ENCODE measurements at places on chromosomes 2 and 18.

GRCh38 chr2:15560140-15560987, 770 bp downstream of the NBAS start:
- DNase-seq: peak; percentile 56

- DNase-seq: peak; percentile 78
These were observed 2.1 kb downstream of the POMC start for GRCh38 chr2:25165992-25166875.

- DNase-seq: no peak
These were observed 844 bp upstream of the MPV17 start for GRCh38 chr2:27323596-27324285.

DNA sequence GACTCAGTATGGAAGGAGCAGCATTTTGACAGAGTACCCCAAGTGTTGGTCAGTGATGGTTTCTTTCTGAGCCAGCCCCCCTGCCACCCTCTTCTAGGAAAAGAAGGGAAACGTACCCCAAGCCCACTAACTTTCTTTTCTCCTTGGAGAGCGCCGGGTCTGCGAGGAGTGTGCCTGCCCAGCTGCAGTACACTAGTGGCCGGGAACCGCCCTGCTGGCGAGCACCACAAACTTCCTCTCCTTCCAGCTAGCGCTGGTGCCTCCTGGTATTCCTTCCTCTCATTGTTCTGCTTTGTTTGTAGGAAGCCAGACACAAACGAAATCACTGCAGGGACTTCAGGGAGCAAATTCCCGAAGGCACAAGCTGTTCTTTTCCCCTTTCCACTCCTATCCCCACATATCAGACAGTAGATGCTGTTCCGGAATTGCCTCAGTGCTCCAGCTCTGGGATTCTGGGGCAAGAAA, 1.8 kb downstream of the CCDC85A start:
- peak; percentile 54 for DNase-seq

DNA sequence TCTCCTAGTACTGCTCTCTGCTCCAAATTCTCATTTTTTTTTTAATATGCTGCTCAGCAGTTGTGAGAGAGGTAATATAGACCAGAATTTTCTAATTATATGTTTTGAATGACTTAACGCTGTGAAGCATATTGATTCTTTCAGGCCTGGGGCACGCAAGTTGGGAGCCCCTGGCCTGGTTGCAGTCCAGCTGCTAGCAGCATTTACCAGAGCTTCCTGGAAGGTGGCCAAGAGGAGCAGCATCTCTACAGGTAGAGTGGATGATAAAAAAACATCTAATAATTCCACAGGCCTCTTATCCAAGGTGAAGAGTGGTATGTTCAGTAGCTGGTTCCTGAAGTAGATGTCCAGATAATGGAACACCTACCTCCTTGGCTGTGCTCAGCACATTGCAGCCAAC, 7.3 kb upstream of the UGP2 start:
- peak; percentile 74 for DNase-seq

- DNase-seq: no peak
These were observed 13.1 kb downstream of the CROCC2 start for GRCh38 chr2:240919161-240919781.

- DNase-seq: no peak
These were observed 36.6 kb upstream of the METAP1D start for GRCh38 chr2:171963198-171963597.

GRCh38 chr2:145108959-145109710, 589.2 kb upstream of the ZEB2 start:
- no peak for DNase-seq

- no peak for DNase-seq
These were observed 163.8 kb downstream of the WDPCP start for GRCh38 chr2:63424329-63425078.

GRCh38 chr18:62778976-62779869, 63.9 kb downstream of the PHLPP1 start:
- DNase-seq: no peak

DNA sequence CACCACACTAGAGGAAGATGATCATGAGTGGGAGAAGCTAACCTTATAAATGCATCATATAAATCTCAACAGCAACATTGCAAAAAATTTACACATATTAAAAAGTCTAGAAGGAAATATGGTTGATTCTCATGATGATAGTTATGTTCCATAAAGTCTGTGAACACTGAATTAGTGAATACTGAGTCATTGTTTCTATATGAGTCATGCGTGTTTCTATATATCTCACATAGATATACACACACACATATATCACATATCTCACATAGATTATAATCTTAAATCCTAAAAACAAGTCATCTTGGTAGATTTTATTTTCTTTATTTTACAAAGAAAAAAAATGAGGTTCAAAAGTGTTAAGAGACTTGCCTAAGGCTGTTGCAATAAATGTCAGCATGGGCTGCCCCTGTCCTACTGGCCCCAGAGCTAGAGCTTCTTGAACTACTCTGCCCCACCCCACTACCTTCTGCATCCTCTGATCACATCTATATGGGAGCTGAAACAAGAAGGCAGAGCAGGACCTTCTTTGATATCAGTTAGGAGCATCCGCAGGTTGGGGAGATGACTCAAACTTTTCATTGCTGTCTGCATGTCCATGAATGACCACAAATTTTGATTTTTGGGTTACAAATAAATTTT, 81.8 kb upstream of the ADAM23 start:
- DNase-seq: no peak

DNA sequence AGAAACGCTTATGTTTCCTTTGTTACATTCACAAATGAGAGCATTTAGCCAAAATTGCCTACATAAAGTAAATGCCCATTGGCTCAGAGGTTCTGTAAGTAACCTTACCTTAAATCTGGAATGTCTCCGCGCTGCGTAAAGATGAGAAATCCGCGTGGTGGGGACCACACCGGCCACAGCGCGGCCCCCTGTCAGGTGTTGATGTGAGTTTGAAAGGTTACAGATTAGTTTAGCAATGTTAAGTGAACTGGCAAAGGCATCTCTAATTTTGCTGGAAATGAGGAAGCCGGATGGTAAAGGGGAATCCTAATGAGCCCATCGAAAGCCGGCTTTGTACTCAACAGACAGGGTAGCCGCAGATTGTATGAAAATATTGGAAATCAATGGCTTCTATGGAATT, 11.8 kb downstream of the SALL3 start:
- no peak for DNase-seq

GRCh38 chr2:173204316-173204715, 128.7 kb downstream of the MAP3K20 start:
- no peak for DNase-seq

DNA sequence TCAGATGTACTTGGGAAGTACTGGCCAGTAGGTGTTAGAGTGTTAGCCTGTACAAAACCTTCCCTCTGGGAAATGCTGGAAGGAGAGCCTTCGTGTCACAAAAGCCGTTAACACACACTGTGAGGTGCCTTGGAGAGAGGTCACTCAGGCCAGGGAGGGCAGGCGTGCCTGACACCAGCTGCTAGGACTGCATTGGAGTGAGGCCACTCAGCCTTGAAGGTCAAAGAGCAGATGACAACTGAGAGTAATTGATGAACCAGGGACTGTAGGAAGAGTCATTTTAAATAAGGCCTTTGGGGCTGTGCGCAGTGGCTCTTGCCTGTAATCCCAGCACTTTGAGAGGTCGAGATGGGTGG, 45.4 kb downstream of the ASAP2 start:
- no peak for DNase-seq

DNA sequence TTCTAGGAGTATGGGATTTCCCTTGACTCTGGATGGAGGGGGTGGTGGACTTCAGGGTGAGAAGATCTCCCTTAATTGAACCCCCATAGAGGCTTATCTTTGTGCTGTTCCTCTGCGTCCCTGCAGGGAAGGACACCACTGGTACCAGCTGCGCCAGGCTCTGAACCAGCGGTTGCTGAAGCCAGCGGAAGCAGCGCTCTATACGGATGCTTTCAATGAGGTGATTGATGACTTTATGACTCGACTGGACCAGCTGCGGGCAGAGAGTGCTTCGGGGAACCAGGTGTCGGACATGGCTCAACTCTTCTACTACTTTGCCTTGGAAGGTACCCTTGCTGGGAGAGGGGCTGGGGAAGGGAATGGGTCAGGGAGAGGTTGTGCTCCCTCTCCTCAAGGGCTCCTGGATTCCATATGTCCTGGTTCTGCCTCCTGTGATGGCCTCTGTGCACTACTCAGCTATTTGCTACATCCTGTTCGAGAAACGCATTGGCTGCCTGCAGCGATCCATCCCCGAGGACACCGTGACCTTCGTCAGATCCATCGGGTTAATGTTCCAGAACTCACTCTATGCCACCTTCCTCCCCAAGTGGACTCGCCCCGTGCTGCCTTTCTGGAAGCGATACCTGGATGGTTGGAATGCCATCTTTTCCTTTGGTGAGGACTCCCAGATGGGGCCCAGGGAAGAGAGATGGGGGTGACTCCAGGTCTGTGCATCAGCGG, 19.3 kb downstream of the PRKAG3 start:
- DNase-seq: no peak

GRCh38 chr18:60894254-60894945, 438.8 kb upstream of the CDH20 start:
- no peak for DNase-seq

DNA sequence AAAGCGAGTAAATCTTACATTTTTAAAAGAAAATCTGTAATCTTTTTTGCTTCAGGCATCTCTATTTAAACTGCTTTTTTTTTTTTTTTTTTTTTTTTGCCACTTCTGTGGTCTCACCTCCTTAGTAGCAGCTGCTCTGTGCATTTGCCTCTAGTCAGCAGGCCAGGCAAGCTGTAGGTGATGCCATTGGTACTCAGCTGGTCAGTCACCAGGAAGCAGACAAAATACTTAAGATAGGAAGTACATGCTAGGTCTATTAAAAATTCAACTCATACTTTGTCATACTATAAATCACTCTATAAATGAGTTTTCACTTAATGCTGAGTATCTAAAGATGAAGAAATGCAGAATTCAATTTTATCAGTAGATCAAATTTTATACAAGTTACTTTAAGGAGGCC, 83.7 kb downstream of the KYNU start:
- DNase-seq: no peak

DNA sequence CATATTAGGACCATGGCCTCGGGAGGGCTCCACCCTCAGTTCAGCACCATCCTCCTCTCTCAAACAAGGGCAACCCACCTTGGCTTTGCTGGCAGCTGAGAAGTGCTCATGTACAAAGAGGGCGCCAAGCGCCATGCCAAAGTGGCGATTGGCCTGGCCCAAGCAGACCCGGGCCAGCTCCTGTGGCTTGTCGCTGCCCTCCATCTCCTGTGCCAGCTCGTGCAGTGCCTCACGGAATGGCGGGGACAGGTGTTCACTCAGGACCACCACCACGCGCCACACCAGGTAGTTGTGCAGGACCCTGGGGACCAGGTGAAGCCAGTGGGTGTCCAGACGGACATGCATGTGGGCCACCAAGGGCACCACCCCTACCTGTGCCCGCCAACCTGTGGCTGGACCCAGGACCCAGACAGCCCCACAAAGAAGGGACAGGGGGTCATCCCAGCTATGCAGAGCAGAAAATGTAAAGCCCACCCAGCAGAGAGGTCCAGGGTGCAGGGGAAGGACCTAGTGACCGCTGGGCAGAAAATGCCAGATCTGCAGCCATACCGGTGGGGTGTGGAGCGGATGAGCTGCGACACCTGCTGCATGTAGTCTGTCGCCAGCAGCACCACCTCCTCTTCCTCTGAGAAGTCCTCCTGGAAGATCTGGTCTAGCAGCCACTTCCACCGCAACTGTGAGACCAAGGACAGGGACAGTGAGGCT, 3.6 kb downstream of the ECEL1 start:
- DNase-seq: no peak

GRCh38 chr18:44859263-44859662, 178.6 kb downstream of the SETBP1 start:
- DNase-seq: peak; percentile 15

DNA sequence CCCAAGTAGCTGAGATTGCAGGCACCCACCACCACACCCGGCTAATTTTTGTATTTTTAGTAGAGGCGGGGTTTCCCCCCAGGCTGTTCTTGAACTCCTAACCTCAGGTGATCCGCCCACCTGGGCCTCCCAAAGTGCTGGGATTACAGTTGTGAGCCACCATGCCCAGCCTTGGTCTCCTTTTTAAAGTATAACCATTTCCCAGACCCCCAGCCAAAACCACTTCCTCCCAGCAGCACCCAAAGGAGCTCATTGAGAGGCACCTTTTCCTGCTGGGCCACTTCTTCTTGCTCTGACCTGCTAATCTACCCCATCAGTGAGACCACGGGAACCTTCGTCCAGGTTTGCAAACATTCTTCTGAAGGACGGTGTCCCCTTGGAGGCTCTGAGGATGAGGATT, 69.9 kb downstream of the INPP5D start:
- no peak for DNase-seq

- peak; percentile 59 for DNase-seq
These were observed 24.8 kb downstream of the SH3BP4 start for GRCh38 chr2:234976479-234977227.

DNA sequence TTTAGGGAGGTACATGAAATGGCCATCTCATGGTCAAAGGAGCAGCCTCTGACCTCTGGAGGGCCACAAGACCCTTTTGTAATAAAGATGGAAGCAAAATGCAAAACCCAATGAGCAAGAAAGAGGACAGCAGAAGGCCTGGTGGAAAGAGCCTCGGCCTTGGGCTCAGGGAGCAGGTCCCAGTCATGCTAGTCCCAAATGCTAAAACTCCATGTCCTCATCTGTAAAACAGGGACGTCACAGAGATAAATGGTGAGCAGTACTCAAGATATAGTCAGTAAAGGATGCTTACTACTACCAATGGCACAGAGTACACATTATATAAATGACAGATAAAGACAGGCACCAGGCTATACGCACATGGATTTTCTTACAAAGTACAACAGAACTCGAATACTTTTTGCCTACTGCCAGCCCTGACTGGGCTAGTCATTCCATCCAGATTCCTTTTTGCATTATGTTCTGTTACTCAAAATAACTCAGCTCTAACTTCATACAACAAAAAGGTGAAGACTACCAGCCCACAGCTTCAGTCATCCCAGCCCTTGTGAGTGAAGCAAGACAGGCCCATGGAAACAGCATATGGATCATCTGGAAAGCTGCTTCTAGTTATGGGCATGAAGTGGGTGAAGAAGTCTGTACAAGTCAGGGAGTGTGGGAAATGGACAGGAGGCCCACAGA, 64.9 kb upstream of the TFCP2L1 start:
- no peak for DNase-seq

- no peak for DNase-seq
These were observed 27.4 kb downstream of the HS6ST1 start for GRCh38 chr2:128291161-128291843.
